ENCODE measurements at places on chromosomes 4 and X.

DNA sequence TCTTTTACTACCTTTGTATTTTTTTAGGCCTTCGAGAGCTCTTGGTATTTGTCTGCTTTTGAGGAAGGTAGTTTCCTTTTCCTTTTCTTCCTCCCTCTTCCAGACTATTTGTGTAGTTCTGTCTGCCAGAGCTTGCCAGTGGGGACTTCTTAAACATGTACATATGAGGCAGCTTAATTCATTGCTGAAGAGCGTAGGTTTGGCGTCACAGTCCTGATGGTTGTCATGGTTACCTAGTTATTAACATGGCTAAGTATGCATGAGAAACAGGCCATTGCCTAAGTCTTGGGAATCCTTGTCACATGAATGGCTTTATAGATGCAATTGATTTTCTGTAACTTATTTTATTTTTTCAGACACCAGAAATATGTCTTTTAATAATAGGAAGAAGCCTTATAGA, 48.5 kb upstream of the ARMCX2 start:
- no peak for DNase-seq

DNA sequence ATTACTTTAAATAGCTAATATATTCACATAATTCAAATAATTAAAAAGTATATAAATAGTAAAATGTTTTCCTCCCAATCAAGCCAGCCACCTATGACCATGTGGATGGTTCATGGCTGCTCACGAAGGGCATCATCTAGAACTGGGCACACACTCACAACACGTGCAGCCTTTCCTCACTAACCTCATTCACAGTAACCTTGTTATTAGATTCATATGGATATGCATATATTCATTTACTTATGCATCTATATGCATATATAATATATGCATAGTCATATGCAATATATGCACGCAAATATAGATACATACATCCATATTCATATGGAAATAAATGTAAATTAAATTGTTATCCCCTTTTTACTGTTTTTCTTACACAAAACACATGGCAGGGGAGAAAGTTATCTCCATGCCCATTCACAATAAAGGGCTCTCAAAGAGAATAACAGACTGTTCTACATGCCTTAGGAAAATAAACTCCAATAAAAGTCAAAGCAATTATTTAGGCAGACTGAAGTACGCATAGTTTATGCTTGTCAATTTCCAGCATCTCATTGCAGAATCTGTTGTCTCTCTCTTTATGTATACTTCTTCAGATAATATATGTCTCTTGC, 163.9 kb upstream of the ADGRL3 start:
- no peak for DNase-seq

- no peak for DNase-seq
Observed at GRCh38 chr4:139655116-139655515, 10.5 kb upstream of the MGST2 start.

DNA sequence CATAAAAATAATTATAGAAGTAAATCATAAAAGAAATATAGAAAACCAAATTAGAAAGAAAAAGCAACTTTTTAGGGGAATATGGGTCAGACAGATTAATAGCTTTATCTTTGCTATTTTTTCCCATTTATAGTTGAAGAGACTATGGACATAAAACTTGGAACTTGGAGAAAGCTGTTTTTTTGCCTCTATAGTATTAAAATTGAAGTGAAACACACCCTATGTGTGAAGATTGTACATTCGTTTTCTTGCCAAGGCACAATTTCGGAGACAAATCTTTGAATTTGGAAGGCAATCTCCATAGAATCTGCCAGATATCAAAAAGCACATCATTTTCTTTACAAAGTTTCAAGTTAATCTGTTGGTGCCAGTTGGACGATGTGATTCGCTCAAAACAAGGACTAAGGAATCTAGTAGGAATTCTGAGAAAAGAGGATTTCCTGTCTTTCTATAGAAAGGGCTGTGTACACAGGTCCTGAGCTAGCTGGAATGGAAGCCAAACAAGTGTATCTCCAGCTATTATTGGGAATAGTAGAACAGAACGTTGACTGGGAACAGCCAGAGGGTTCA, 156.3 kb downstream of the SLC7A11 start:
- no peak for DNase-seq

- no peak for DNase-seq
Observed at GRCh38 chr4:1376391-1376840, 29.4 kb downstream of the UVSSA start.

DNA sequence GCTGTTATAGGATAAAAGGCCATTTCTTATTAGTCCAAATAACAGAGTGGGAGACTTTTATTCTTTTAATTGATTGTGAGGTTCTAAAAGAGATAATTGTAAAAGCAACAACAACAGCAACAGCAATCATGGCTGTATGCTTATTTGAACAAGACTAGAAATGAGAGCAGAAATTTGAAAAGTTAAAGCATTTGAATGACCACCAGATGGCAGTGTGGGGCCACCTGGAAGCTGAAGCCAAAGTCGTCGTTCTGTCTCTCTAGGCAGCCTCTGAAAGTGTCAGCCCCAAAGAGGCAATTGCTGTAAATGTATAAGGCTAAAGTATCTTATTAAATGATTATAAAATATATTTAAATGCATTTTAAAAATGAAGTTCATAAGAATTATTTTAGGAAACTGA, 42.2 kb downstream of the SH2D1A start:
- DNase-seq = no peak

DNA sequence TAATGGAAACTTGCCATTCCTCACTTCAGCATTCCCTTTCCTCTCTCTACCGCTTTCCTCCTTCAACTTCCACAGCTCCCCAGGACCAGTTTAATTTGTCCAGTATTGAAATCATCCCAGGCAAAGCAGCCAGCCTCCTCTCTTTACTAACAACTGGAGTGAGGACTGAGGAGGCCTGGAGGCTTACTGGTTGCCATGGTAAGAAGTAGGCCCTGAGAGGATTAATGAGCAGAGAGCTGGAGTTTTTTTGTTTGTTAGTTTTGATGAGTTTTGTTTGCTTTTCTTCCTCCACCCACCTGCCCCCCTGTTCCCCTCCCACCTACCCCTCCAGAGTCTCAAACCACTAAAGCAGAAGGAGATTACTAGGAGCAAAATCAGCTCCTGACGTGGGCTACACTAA, 29.5 kb upstream of the PLP1 start:
- DNase-seq = no peak

DNA sequence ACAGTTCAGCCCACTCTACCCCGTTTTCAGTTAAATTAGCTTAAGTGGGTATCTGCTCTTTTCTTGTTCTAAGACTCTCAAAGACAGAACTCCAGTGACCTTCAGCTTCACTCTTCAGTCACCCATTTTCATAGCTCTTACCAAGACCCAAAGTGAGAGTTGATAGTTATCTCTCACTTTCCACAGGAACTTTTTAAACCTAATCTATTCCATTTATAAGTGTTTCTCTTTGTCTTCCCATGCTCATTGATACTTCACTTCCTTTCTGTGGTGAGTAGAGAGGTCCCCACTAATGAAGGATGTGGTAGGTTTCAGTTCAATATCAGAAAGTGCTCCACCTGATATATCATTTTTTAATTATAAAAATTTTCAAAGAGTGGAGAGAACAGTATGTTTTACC, 33.4 kb downstream of the COX18 start:
- DNase-seq = no peak

GRCh38 chr4:76896614-76897535, 1.1 kb downstream of the SOWAHB start:
- DNase-seq = no peak

DNA sequence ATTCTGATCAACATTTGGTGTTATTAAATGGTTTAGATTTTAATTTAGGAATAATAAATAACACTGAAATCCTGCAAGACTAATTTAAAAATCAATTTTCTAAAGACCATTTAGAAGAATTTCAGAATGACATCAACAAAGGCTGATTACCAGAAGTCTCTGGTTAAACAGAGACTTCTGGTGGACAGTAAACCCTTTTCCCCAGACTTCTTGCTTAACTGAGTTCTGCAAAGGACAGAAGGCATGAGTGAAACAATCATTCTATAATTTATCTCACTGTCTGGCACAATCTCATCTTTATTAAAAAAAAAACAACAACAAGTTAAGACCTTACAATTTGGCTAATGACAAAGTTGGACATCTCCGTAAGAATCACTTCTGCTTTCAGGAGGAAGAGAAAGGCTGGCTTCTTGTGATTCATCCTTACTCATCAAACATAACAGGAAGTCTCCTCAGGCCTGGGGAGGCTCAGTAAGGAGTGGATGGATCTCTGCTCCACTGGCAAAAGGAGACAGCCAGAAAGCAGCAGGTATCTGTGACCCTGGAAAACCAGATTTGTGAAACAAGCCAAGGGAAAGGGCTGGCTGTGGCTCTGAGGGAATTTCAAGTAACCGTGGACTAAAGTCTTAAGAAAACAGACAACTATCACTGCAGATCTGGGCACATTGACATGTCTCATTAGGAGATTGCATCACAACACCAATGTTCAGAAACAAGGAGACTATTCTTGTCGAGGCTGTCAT, 908 bp upstream of the TLR6 start:
- DNase-seq = no peak

GRCh38 chr4:77308843-77309242, 151.8 kb downstream of the CCNG2 start:
- DNase-seq = no peak

DNA sequence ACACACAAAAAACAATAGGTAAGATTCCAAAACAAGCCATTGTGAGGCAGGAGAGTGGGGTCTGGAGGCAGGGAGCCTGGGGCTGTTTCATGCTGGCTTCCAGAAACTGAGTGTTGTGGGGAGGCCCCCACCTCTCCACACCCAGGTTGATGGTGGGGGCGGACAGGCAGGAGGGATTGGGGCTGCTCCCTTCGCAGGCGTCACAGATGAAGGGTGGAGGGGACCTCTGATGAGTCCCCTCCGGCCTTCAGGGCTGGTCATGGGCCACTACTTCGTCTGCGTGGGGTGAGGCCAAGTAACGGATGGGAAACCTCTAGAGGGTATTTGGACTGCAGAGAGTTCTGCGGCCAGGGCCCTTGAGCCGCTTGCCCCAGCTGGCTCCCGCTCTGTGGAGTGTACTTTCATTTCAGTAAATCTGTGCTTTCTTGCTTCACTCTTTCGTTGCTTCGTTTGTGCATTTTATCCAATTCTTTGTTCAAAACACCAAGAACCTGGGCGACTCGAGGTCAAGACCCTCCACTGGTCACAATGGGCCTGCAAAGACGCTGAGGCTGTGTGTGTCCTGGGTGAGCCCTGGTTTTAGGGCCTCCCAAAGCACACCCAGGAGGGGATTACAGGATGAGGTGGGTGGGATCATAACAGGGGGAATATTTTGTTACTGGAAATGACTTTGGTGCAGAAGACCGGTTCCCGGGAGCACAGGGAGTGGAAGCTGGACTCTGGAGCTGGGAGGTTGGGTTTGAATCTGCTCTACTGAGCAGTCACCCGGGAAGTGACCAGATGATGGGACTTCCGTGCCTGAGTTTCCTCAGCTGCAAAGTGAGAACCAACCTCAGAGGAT, 83.7 kb upstream of the ADRA2C start:
- DNase-seq = no peak

GRCh38 chrX:421646-422391, 35.1 kb upstream of the PPP2R3B start:
- no peak for DNase-seq

- DNase-seq = no peak
Observed at GRCh38 chrX:131901546-131901945, 121.6 kb upstream of the STK26 start.

DNA sequence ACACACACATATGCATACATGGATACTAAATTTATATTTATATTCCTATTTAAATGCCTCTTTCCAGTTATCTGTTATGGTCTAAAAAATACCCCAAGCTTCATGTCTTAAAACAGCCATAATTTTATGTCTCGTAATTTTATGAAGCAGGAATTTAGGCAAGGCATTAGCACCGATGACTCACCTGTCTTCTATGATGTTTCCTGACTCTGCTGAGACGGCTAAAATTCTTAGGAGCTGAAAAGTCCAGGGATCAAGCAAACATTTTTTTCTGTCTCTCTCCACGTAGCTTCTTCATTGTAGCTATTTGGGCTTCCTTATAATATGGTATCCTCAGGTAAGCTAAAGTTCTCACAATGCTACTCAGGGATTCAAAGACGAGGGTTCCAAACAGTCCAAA, 930.3 kb downstream of the STIM2 start:
- no peak for DNase-seq

DNA sequence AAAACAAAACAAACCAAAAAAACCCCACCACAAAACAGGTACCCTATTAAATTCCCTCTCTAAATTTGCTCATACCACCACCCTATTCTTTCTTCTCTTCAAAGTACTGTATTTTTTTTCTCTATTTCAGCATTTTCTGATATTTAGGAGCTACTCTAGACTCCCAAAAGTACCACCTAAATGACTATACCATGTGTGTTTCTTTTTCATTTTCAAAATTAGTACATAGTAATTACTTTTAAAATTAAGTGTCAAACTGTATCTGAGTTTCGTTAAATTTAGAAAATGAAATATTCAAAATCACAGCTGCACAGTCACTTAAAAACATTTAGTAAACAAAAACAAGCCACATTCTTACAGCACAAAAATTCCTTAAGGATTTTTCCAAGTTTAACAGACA, 161.7 kb downstream of the FBXW7 start:
- no peak for DNase-seq

DNA sequence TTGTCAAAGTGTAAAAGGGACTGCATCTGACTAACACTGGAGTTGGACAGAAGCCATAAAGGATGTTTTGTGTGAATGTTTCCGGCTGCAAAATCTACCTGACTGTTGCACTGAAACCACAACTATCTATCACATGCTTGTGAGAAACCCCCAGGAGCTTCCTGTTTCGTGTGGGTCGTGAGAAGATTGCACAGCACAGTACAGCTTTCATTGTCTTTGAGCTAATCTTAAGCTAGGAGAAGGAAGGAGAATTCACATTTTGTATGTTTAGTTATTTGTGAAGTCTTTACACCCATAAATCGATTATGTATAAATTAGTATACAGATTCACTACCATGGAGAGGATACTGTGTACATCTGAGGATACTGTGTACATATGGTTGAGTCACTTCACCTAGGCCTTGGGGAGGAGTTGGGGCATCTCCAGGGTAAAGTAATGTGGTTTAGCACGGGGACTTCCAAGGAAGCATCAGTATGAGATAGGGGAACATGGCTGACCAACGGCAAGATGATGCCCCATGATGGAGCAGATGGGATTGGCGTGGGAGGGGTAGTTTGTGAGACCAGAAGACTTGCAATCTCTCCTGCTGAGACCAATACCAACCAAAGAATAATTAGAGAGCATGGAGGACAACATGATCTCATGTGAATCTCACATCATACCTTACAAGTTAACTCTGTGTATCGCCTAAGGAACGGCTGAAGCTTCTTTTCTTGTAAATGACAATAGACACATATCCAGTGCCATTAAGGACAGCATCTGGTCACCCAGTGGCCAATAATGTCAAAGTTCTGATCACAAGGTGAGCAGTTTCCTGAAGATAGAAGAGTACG, 43.1 kb upstream of the FAM9C start:
- DNase-seq = peak; percentile 34
